ENCODE measurements at places on chromosomes 4 and X. TPM values are rescaled to one million over a fixed set of nuclear protein-coding genes. Genes with fewer than 3 reads are reported as not detected.

GRCh38 chr4:145799223-145799622 lies 119.3 kb downstream of the C4orf51 start:
- DNase-seq: no peak

Gene BMP3
- polyA plus RNA-seq: 5.7 TPM

DNA sequence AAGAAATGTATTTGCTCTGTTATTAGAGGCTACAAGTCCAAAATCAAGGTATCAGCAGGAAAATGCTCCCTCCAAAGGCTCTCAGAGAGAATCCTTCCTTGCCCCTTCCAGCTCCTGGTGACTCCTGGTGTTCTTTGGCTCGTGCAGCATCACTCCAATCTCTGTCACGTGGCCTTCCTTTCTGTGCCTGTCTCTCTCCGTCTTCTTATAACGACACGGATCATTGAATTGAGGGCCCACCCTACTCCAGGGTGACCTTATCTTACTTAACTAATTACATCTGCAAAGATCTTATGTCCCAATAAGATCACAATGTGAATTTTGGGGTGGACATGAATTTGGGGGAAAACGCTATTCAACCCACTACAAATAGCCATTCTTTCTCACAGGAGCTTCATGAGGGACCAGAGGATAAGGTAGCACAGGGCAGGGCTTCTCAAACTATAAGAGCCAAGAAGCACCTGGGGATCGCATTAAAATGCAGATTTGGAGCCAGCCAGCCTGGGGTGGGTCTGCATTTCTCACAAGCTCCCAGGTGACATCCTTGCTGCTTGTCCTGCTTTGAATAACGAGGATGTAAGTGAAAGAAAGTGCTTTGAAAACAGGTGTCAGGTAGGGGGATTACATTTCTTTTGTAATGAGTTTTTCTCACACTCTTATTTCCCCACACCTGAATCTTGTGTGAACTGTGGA lies 41.9 kb upstream of the APLN start:
- no peak for DNase-seq

DNA sequence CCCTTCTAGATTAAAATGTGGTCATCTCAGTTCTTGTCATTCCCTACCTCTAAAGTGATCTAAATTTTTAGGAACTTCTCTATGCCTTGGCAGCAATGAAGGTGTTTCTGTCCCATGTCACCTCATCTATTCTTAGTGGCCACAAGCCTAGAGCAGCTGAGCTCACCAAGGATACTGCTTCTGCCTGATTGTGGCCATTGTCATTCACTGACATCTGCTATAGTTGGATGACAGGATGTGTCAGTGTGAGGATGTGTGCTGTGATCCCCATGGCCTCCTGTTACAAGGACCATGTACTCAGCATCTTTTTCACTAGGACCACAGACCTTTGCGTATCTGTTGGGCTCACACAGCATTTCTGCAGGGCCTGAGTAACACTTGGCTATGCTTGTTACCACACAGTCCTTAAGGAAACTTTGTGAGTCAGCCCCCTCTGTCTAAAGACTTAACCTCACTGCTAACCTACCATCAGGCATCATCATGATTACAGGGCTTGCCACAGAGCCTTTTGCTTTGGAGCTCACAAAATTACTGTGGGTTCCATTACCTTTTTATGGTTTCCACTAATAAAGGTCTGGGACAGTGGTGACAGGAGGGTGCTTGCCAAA lies 421.0 kb downstream of the ADAM29 start:
- DNase-seq: no peak

GRCh38 chr4:152512483-152512882 lies 23.4 kb downstream of the FBXW7 start:
- no peak for DNase-seq

DNA sequence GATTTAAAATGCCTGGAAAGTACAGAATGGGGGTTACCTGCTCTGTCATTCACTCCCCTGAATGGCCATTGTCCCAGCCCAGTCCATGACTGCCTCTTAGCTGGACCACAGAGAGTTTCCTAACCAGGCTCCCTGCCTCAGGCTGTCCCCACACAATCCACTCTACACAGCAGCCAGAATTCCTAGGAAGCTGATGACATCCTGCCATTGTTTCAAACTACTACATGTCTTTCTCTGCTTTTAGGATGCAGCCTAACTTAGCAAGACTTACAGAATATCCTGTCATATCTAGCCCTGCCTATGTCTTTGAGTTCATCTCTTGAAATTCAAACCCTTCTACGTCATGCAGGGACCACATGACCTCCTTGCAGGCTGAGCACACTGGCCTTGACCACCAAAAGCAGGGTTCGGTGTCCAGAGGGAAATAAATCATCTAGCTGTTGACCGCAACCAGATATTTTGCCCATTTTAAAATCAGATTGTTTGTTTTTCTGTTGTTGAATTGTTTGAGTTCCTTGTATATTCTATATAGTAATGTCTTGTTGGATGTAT lies 16.1 kb upstream of the CRMP1 start:
- no peak for DNase-seq

GRCh38 chr4:130820448-130820847 lies 1724.5 kb downstream of the C4orf33 start:
- no peak for DNase-seq

DNA sequence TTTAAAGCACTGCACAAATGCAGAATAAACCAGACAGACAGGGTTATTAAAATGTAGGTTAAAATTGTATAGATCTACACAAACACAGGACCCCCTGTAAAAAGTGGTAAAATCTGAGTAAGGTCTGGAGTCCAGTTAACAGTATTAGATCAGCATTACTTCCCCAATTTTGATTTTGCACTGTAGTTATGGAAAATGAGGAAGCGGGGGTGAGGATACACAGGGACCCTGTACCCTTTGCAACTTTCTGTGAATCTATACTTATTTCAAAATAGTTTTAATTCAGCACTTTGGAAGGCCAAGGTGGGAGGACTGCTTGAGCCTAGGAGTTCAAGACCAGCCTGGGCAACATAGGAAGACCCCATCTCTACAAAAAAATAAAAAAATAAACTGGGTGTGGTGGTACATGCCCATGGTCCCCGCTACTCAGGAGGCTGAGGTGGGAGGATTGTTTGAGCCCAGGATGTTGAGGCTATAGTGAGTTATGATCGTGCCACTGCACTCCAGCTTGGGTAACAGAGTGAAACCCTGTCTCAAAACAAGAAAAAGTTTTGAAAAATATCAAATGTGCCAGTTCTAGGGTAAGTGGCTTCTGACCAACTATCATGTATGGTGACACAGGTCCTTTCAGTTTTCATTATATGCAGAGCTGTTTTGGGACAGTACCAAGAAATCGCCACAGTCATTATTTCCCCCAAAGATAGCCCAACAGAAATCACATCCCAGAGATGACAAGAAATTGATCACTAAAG lies 17.7 kb downstream of the SEL1L3 start:
- no peak for DNase-seq

Gene IL3RA
- 30.0 TPM for polyA plus RNA-seq

GRCh38 chrX:39690541-39691415 lies 407.0 kb downstream of the BCOR start:
- DNase-seq: no peak

GRCh38 chrX:17588303-17588702 lies 149.0 kb upstream of the SCML1 start:
- DNase-seq: no peak

Gene SCRG1
- polyA plus RNA-seq: 98.4 TPM

DNA sequence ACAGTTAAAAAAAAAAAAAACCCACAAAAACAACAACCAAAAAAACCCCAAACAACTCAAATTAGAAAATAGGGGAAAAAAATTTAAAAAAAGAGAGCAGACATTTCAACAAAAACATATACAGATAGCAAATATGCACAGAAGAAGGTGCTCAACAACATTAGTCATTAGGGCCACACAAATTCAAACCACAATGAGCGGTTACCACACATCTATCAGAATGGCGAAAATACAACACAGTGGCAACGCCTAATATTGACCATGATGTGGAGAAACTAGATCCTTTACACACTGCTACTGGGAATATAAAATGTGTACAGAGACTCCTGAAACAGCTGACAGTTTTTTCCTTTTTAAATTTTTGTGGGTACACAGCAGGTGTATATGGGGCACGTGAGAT lies 19.4 kb downstream of the LYAR start:
- no peak for DNase-seq

GRCh38 chr4:151866592-151866918 lies 105.7 kb upstream of the GATB start:
- DNase-seq: no peak

DNA sequence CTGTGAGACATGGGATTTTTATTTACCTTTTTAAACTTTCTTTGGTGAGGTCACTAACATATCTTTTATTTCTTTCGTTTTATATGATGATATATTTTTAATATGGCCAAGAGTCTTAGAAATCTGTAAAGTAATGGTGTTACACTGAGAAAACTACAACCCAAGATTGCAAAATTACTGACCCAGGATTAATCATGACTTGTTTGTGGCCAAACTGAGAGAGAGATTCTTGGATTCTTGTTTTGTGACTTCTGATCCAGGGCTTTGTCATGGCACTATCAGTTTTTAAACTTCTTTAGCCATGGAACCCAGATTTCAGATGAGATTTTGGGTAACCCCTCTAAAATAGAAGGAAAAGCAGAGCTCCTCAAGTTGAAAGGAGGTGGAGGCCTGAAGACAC lies 42.0 kb downstream of the SGMS2 start:
- no peak for DNase-seq

DNA sequence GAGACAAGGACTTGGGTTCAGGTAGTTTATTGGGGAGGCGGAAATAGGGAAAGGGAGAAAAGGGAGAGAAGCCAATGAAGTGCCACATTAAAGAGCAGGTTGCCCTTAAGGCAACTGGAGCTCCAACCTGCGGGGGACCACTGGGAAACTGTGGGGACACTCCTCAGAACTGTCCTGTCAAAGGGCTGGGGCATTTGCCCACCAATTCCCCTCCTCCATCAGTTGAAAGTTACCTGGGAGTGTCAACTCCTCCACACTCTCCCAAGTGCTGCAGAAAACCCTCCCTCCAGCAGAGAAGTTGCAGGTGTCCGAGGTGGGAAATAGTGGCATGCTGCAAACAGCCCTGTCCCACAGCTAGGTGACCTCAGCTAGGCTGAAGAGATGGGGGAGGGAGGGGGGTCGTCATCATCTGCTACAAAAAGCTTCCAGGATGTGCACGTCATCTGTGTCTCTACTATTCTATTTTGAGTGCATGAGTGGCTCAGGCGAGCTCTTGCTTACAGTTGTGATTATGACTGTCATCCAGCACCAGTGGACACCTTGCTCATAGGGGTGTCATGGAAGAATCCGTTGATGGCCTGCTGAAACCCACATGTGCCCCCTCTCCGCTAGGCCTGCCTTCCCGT lies 41.5 kb upstream of the XPNPEP2 start:
- no peak for DNase-seq

Gene WDR17
- polyA plus RNA-seq: 30.3 TPM

- no peak for DNase-seq
Observed at GRCh38 chr4:114857831-114858230, 255.6 kb downstream of the NDST4 start.

Gene ARHGAP36
- 119 TPM for polyA plus RNA-seq

GRCh38 chrX:109463784-109464183 lies 18.1 kb downstream of the GUCY2F start:
- DNase-seq: no peak

Gene AREG
- polyA plus RNA-seq: not detected

Gene TCEAL5
- polyA plus RNA-seq: 65.0 TPM

DNA sequence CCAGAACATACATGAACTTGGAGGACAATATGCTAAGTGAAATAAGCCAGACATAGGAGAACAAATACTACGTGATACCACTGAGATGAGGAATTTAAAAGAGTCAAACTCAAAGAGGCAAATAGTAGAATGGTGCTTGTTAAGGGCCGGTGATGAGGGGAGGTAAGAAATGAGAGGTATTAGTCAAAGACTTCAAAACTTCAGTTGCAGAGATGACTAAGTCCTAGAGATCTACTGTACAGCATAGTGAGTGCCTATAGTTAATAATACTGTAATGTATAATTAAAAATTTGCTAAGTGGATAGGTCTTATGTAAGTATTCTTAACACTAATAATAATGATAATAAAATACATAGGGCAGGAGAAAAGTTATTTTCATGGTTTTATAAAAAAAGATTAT lies 126.9 kb upstream of the VEGFC start:
- no peak for DNase-seq

GRCh38 chrX:43267652-43268051 lies 388.4 kb upstream of the MAOA start:
- DNase-seq: no peak

Data from spinal cord (tissue), 10 donors.